ENCODE measurements at places on chromosomes 7 and 10. TPM values are rescaled to one million over a fixed set of nuclear protein-coding genes. Genes with fewer than 3 reads are reported as not detected.

Gene AS3MT
- total RNA-seq, result 0.17 TPM

Gene SLC26A5
- not detected for total RNA-seq

Gene COL1A2
- total RNA-seq, result 218 TPM

Gene SRGN
- 10.2 TPM for total RNA-seq

Gene NUTM2D
- total RNA-seq, result 0.17 TPM

Gene HSPB1
- total RNA-seq, result 68.7 TPM

Gene GSTO1
- total RNA-seq, result 245 TPM

Gene FFAR4
- 0.16 TPM for total RNA-seq

Gene PFKP
- 121 TPM for total RNA-seq

Gene VSTM4
- 1.7 TPM for total RNA-seq

Gene ZNF365
- total RNA-seq, result 0.89 TPM
